ENCODE measurements at places on chromosomes 6 and 20. TPM values are rescaled to one million over a fixed set of nuclear protein-coding genes. Genes with fewer than 3 reads are reported as not detected.

The FLRT3 gene
- 6.3 TPM for total RNA-seq

The VPS52 gene
- total RNA-seq = 41.8 TPM

The IFT52 gene
- total RNA-seq = 49.0 TPM

The KHDRBS2 gene
- not detected for total RNA-seq

DNA sequence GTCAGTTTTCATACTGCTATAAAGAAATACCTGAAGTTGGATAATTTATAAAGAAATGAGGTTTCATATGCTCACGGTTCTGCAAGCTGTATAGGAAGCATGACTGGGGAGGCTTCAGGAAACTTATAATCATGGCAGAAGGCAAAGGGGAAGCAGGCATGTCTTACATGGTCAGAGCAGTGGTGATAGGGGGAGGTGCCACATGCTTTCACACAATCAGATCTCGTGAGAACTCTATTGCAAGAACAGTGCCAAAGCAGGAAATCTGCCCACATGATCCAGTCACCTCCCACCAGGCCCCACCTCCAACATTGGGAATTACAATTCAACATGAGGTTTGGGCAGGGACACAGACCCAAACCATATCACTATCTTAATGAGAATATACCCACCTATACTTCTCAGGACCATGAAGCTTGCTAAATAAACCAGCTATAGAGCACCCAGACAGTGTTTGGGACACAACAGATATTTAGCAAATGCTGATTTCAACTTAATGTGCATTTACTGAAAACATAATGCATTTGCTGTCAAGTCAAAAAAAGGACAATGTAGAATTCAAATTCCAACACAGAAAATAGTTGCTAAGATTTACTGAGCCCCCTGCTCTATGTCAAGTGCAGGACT is 63.8 kb downstream of the TNFRSF21 start:
- no peak for DNase-seq

- DNase-seq = peak; percentile 39
These were observed 9.4 kb downstream of the HM13 start for GRCh38 chr20:31523361-31524283.

GRCh38 chr20:46252352-46253091 is 55.8 kb downstream of the CDH22 start:
- DNase-seq = no peak

GRCh38 chr6:31204751-31205145 is 34.3 kb upstream of the POU5F1 start:
- DNase-seq = no peak

DNA sequence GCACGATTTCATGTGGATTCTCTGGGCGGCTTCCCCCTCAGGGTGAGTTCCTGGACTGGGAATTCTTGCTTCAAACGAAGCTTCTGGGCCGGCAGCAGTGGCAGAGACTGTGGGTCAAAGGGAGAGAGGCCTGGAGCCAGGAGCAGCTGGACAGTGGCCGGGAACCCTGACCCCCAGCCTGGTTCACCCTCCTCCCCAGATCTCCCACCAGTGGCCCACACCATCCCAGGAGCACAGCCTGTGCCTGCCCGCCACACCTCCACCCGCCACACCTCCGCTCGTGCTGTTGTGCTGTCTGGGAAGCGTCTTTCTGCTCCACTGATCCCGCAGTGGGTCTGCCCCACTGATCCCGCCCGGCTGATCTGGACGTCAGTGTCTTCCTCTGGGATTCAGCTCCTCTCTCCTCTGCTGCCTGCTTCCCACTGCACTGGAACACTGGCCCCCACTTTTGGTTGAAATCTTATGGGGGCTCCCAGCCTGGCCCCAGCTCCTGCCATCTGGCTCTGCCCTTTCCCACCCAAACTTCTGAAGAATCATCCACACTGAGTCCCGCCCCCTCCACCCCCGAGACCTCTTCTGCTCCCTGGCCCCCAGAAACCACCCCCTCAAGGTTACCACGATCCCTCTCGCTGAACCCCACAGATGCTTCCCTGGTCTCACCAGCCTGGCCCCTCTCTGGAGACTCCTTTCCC is 9.8 kb downstream of the ZBP1 start:
- no peak for DNase-seq

GRCh38 chr6:134938896-134939295 is 11.0 kb downstream of the ALDH8A1 start:
- no peak for DNase-seq

GRCh38 chr6:51608383-51608782 is 479.0 kb downstream of the PKHD1 start:
- no peak for DNase-seq

DNA sequence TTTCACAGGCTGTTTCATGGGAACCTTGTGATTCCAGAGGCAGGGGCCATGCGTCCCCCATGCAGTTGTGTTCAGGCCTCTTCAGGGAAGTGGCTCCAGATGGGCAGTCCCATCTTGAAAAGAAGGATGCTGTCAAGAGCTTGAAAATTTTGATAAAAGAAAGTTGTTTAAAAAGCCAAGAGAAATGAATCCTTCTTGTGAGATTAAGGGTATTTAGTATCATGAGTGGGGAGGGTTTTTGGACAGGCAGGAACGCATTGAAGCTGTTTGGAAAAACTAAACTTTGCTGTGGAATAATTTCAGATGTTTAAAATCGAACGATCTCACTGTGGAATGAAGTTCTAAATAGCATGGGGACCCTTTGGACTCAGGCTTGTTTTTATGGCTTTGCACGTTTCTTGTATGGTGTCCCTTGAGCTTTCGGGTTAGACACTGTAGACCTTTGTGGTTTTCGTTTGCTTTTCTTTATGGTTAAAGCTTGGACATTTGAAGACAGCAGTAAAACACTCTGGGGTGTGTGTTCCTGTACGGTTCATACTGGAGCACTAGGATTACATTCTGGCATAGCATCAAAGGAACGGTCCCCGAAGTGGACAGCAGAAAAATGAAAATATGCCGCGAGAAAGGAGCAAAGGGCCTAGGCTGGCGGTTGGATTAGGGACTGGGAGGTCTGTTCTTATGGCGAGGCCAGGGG is 18.2 kb downstream of the KIF25 start:
- no peak for DNase-seq

GRCh38 chr6:2820415-2820814 is 21.2 kb downstream of the SERPINB1 start:
- DNase-seq = no peak

GRCh38 chr6:135064586-135064985 is 10.0 kb upstream of the HBS1L start:
- DNase-seq = no peak

GRCh38 chr6:45163952-45164766 is 164.0 kb upstream of the RUNX2 start:
- no peak for DNase-seq

DNA sequence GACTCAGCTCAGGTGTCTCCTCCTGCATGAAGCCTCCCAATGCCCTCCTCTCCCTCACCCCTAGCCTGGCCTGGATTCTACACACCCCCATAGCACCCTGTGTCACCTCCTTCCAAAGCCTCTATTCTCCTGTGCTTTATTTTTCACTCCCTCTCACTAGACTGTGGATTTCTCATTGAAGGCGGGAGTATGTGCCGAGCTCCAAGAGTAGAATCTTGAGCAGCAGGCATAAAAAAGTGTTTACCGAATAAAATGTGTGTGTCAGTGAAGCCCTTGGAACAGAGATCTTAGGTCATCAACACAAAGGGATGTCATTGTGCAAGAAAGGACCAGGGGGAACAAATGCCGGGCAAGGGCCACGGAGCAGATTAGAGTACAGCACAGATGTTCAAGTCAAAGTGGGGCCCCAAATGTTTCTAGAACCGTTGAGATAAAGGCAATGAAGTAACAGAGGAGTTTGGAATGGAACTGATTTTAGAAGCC is 106.1 kb upstream of the TMEM170B start:
- DNase-seq = no peak

GRCh38 chr6:151551223-151551857 is 57.5 kb downstream of the CCDC170 start:
- DNase-seq = no peak

Measured in endothelial cell (in vitro differentiated cells).